ENCODE measurements at places on chromosomes 11 and 22. TPM values are rescaled to one million over a fixed set of nuclear protein-coding genes. Genes with fewer than 3 reads are reported as not detected.

- peaks cover 5% of the 10 kb centered on the region for H3K36me3 ChIP-seq
- H3K27me3 ChIP-seq, result no peaks in the 10 kb centered on the region
- no peak for DNase-seq
- H3K4me3 ChIP-seq, result peak overlapping the region; percentile 39
- peak overlapping the region; percentile 91 for H3K27ac ChIP-seq
Observed at GRCh38 chr11:118610225-118610772, 2.9 kb downstream of the PHLDB1 start.

DNA sequence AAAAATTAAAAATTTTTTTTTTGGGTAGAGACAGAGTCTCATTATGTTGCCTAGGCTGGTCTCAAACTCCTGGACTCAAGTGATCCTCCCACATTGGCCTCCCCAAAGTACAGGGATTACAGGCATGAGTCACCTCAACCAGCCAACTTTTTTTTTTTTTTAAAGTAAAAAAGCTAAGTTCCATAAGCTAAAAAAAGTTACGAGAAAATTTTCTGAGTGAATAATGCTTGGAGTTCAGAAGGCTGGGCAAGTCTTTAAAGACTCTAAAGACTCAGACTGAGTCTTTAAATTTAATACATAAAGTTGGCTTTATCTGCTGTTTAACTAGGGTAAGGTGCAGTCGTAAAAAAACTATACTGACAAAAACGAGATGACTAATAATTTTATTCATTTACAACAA lies 5.6 kb downstream of the DDX6 start:
- peaks cover 6% of the 10 kb centered on the region for H3K4me1 ChIP-seq
- no peaks in the 10 kb centered on the region for H3K27me3 ChIP-seq
- H3K36me3 ChIP-seq, result peaks cover 10% of the 10 kb centered on the region
- H3K27ac ChIP-seq, result no peak overlapping the region
- no peak overlapping the region for H3K4me3 ChIP-seq

DNA sequence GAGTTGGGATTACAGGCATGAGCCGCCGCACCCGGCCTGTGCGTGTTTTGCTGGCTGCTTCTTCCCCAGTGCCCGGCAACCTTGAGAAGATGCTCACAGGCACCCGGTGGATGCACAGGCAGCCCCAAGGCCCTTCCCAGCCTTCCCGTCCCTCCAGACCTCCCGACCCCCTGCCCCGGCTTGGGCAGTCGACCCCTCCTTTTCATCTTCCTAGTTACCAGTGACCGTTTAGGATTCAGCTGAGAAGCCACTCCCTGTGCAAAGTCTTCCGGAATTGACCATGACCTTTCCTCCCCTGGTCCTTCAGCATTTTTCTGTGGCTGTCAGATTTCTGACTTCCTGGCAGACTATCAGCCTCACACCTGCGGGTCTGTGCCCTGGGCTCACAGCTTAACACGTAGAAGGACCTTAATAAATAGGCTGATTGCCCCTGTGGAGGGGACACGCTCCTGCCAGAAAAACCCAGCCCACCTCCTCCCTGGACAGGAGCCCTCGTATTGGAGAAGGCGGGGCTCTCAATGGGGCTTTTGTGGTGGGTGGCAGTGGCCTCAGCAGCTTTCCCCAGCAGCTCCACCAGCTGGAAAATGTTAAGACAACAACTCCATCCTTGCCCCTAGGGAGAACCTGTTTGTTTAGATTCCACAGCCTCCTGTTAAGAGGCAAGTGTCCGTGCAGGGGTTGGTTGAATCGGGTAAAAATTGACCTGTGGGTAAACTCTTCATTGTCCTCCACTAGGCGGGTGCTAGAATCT lies 10.4 kb upstream of the ANO1 start:
- no peaks in the 10 kb centered on the region for H3K27me3 ChIP-seq
- no peak overlapping the region for H3K4me3 ChIP-seq
- peak; percentile 53 for DNase-seq

- H3K36me3 ChIP-seq, result no peaks in the 10 kb centered on the region
- no peak overlapping the region for H3K27ac ChIP-seq
- peaks cover 8% of the 10 kb centered on the region for H3K27me3 ChIP-seq
- DNase-seq, result no peak
Observed at GRCh38 chr11:17743808-17744119, 9.2 kb downstream of the KCNC1 start.

MYBPC3 gene
- total RNA-seq, result 1.1 TPM

DNA sequence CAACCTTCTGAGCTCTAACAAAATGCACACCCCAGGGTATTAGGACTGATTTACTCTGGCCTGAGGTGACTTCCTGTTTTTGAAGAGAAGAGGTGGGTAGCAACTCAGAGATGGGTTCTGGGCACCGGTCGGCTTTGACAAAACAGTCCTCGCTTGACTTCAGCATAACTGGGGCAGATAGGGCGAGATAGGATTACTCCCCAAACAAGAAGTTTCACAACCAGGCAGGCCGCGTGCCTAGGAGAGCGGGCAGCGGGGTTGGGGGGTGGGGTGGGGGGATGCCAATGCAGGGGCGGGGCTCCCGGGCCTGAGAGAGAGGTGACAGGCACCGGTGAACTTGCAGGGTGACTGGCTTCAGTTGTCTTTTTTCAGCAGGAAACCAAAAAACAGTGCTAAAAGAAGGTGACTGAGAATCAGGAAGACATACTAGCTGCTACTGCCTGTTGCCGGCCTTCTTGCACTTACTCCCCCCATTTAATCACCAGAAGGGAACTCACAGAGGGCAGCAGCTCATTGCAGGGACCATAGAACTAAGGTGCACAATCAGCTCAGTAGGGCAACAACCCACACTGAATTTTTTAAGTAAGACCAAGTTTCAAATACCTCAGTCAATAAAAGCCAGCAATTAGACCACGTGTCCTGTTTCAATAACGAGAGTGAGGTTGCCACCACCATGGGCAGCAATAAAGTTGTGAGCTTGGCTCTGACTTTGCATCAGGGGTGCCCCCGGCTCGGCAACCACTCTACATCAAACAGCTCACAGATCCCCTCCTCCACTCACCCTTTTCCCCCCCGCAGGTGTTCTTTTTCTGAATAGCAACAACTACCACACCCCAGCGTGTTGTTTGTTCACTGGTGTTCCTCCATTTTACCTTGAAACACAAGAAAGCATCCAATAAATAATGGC lies 37.2 kb upstream of the ETS1 start:
- no peaks in the 10 kb centered on the region for H3K36me3 ChIP-seq
- H3K27me3 ChIP-seq, result no peaks in the 10 kb centered on the region
- peaks cover 38% of the 10 kb centered on the region for H3K4me1 ChIP-seq
- H3K4me3 ChIP-seq, result no peak overlapping the region

IMMP1L gene
- 12.6 TPM for total RNA-seq

GRCh38 chr22:28938286-28938833 lies 55.0 kb downstream of the ZNRF3 start:
- no peaks in the 10 kb centered on the region for H3K27me3 ChIP-seq
- peaks cover 9% of the 10 kb centered on the region for H3K4me1 ChIP-seq
- H3K27ac ChIP-seq, result no peak overlapping the region
- DNase-seq, result no peak
- H3K36me3 ChIP-seq, result no peaks in the 10 kb centered on the region

DNA sequence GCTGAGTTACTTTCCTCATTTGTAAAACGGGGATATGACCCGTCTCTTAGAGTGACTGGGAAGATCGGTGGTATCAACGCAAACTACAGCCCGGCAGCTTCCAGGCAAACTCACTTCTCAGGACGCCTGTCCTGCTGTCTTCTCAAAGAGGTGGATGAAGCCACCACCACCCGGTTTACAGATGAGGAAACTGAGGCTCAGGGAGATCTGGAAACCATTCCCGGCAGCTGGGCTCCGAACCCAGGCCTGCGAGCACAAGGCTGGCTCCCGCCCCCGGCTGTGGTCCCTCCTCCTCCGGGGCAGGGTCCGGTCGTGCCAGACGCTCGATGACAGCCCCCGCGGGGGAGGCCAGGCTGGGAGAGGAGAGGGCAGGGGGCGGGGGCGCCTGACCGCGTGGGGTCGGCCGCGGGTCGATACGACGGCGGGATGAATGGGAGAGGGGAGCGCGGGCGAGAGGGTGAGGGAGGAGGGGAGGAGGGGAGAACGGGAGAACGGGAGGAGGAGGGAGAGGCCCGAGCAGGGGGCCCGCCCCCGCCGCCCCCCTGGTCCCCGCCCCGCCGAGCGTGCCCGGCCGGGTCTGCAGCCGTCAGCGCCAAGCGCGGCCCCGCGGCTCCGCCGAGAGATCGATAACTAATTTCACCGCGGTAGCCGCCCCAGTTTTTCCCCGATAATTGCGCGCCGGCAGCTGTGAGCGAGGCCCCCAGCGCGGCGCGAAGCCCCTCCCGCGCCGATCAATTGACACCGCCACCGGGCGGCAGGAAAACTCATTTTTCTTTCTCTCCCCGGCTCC lies 14.0 kb downstream of the IGLL1 start:
- DNase-seq, result peak; percentile 72
- no peaks in the 10 kb centered on the region for H3K27me3 ChIP-seq
- H3K4me1 ChIP-seq, result no peaks in the 10 kb centered on the region
- no peak overlapping the region for H3K4me3 ChIP-seq

DNA sequence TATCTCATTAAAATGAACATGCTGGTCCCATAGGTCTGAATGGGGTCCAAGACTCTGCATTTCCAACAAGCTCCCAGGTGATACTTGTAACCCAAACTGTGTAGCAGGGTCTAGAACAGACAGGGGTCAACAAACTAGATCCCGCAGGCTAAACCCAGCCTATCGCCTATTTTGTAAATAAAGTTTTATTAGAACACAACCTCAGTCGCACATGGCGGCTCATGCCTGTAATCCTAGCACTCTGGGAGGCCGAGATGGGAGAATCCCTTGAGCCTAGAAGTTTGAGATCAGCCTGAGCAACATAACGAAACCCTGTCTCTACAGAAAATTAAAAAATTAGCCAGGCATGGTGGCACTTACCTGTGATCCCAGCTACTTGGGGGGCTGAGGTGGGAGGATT lies 42.3 kb upstream of the HMGXB4 start:
- H3K4me1 ChIP-seq, result no peaks in the 10 kb centered on the region
- H3K27ac ChIP-seq, result no peak overlapping the region
- no peaks in the 10 kb centered on the region for H3K27me3 ChIP-seq
- DNase-seq, result no peak

DNA sequence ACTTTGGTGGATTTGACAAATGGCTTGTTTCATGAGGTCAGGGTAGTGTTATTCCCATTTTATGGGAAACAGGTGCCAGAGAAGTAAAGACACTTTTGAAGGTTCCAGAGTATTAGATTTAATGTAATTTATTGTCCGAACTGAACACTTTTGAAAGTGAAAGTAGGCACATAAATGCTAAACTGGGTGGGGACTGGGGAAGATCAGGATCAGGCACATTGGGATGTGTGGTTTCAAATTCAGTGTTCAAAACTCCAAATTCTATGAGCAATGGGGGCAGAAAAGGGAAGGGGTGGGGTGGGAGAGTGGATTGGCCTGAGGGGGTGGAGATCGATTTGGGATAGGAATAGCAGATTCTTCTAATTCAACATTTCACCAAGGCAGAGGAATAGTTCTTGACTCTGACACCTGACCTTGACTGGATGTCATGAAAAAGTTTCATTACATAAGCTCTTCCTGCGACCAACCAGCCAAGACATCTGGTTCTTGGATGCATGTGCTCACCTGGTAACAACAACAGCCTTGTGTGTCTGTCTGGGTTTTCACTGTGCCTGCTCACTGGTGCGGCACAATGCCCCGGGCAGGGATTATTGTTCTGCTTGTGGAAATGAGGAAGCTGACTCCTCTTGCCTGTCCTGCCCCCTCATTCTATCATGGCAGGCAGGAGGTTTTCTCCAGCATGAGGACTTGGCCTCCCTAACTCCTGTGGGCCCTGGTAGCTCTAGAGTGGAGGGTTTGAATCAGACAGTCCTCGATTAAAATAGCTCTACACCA lies 10.8 kb downstream of the PPFIBP2 start:
- DNase-seq, result no peak
- H3K27ac ChIP-seq, result no peak overlapping the region
- H3K4me1 ChIP-seq, result peaks cover 8% of the 10 kb centered on the region
- no peaks in the 10 kb centered on the region for H3K36me3 ChIP-seq
- no peaks in the 10 kb centered on the region for H3K27me3 ChIP-seq

GRCh38 chr11:59680287-59681154 lies 11.7 kb upstream of the PATL1 start:
- H3K27me3 ChIP-seq, result no peaks in the 10 kb centered on the region
- no peaks in the 10 kb centered on the region for H3K36me3 ChIP-seq
- no peak overlapping the region for H3K4me3 ChIP-seq
- H3K27ac ChIP-seq, result no peak overlapping the region
- DNase-seq, result peak; percentile 73

RNF215 gene
- total RNA-seq, result 8.5 TPM

DNA sequence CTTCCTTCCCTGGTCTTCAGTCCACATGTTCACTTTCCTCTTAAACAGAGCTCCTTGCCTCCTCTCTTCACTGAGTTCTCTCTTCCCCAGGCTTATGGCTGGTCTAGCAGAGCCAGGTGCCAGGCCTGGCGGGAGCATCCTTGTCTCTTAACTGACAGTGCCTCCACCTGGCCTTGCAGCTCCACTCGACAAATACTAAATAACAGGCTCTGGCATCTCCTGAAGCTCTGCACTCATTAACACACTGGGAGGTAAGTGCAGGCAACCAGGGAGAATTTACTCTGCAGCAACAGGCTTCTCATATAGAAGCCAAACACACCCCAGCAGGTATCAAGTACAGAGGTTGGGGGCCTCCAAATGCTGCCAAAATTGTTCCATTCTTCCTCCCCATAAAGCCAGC lies 438.1 kb downstream of the SOX6 start:
- H3K36me3 ChIP-seq, result no peaks in the 10 kb centered on the region
- H3K27me3 ChIP-seq, result no peaks in the 10 kb centered on the region
- no peak for DNase-seq
- no peaks in the 10 kb centered on the region for H3K4me1 ChIP-seq
- no peak overlapping the region for H3K4me3 ChIP-seq

FJX1 gene
- total RNA-seq, result 2.9 TPM

DNA sequence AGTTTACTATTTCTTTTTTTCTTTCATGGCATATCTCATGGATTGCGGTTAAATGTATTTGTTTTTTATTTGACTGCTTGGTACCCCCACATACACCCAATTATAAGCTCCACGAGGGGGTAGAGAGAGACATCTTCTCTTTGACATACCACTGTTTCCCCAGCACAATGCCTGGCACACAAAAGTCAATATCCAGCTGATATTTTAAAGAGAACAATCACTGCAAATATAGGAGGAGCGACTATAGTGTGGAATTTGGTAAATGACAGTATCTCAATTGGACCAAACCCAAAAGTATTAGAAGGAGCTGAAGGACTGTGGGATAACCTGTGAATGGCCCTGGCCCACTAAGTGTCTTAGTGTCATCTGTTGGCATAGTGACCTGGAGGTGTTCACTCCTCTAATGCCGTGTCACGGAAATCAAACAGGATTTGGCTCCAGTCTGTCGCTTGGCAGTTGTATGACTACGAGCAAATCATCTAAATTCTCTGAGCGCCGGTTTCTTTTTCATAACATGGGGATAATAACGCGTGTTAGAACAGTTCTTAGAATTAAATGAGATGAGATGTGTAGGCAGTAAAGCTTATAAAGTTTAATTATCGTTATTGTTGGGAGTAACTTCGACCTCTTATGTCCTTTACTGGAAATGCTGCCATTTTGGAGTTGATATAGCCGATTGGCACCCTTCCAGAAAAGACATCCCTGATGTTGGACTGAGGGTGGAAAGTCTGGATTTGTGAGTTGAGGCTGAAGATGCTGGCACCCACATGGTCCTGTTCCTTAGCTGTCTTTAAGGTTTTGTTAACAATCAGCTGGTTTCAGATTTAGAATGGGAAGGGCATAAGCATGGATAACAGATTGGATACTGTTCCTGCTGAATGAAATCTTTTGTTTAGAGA lies 144.5 kb downstream of the DBX1 start:
- H3K4me3 ChIP-seq, result no peak overlapping the region
- DNase-seq, result no peak
- H3K4me1 ChIP-seq, result peaks cover 14% of the 10 kb centered on the region
- H3K36me3 ChIP-seq, result no peaks in the 10 kb centered on the region
- no peak overlapping the region for H3K27ac ChIP-seq
